ENCODE measurements at places on chromosomes 5 and 9.

DNA sequence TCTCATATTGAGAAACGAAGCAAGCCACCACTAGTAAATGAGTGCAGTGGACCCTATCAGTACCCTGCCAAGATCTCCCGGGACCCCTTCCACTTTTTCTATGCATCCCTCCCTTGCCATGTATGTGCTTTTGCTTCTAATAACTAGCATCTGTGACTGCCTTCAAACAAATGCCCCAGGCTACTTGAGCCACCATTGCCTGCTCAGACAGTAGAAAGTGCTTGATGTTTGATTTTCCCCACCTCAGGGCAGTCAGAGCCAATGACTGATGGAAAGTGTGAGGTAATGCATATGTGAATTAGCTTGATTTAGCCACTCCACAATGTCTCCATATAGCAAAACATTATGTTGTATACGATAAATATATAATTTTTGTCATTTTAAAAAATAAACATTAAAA, 797.3 kb upstream of the ACO1 start:
- no peak for DNase-seq

GRCh38 chr9:83059417-83059816, 3.5 kb downstream of the RASEF start:
- DNase-seq, result no peak

- DNase-seq, result no peak
Observed at GRCh38 chr5:124980163-124980941, 233.9 kb upstream of the ZNF608 start.

DNA sequence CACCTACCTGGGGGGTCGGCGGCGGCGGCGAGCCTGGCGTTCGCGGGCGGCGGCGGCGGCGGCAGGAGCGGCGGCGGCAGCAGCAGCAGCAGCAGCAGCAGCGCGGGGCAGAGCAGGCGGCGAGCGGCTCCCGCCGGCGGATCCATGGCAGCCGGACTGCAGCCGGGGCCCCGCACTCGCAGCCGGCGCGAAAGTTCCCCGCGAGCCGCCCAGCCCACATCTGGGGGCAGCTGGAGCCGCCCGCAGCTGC, 153 bp downstream of the ADAMTS2 start:
- no peak for DNase-seq

DNA sequence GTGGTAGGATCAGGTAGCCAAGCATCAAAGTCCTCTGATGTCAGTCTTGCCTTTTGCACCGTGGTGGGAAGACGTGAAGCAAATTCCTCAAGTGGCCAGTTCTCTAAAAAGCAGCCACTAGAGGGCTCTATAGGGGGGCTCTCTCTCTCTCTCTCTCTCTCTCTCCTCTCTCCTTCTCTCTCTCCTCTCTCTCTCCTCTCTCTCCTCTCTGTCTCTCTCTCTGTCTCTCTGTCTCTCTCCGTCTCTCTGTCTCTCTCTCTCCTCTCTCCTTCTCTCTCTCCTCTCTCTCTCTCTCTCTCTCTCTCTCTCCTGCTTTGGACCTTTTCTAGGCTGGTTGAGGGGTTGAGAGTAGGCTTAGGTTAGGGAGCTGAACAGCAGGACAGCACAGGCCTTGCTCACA, 13.9 kb upstream of the OSMR start:
- peak; percentile 62 for DNase-seq

GRCh38 chr9:111604054-111604615, 4.7 kb upstream of the PTGR1 start:
- DNase-seq, result no peak

- peak; percentile 18 for DNase-seq
Observed at GRCh38 chr9:3502560-3503398, 23.0 kb downstream of the RFX3 start.

- DNase-seq, result no peak
Observed at GRCh38 chr5:20649966-20650365, 662.0 kb upstream of the CDH18 start.

DNA sequence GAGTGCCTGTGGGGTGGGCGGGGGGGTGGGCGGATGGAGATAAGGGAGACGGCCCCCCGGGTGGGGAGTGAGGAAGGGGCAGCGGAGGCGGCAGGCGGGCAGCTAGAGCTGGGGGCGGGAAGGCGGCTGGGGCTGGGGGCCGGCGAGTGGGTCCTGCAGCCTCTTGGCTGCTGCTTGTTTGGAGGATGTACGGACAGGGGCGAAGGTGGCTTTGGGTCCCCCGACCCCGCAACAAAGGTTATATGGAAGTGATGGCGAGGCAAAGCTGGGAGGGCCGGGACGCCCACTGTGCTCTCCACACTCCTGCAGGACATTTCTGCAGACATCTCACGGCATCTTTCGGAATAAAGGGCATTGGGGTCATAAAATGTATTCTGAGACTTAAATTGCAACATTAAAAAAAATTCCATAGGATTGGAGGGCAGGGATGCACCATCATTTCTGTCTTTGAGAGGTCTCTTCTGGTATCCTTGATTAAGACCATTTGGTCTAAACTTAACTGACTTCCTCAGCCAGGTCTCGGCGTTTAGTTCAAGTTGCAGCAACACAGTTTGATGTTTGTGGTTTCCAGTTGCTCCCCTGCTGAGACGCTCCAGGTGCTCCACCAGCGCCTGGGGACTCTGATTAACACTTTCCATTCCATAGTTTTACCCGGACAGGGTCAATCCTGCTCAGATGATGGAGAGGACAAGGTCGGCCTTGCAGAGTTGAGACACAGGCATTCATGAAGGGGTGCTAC, 101.6 kb upstream of the SSBP2 start:
- peak; percentile 25 for DNase-seq

DNA sequence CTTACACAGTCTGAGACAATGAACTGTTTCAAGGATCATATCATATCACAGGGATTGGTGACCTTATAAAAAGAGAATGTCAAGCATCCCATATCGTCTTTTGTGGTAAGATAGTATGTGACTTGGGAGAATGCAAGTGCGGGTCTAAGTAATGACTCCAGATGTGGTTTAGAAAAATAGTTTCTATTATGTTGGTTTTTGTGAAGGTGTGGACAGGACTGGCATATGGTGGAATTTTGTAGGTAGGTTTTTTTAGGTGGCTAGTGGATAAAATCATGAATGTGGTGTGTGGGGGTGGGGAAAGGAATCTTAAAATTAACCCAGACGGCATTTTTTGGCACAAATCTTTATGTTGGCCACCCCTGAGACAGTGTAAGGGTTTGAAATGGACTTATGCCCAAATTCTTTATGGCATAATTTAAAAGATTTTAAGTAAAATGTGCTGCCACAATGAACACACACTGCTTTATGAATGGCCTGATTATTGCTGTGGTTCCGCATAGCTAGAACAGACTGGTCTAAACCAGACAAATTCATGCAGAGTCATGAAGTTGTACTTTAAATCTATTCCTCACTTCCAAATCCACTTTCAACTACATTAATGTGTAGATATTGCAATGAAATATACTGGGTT, 204.8 kb upstream of the HAPLN1 start:
- DNase-seq, result peak; percentile 93

DNA sequence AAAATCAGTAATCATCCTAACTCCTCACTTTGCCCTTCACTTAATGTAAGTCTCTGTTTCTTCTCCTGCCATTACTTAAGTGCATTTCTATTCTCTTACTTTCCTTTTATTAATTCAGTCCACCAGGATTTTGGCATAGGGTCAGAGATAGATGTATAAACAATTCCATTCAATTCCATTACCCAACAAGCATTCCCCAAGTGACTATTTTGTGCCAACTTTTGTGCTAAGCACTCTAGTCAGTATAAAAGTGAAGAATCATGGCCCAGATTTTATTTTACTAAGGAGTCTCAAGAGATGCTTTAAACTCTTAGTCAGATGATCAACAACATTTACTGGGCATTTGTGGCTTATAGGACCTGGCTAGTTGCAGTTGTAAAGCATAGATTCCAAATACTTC, 159.3 kb downstream of the DMAC1 start:
- no peak for DNase-seq

- DNase-seq, result no peak
Observed at GRCh38 chr5:171528036-171528435, 108.6 kb downstream of the FGF18 start.

GRCh38 chr9:133787754-133788025, 49.5 kb upstream of the SARDH start:
- DNase-seq, result no peak
